HFFc6 (cell line): ENCODE measurements at places on chromosomes 1 and 21.

- DNase-seq = no peak
Measured at GRCh38 chr21:23543333-23543732, 2063.9 kb downstream of the MRPL39 start.

GRCh38 chr1:85453640-85454194 is 11.2 kb downstream of the DDAH1 start:
- no peak for DNase-seq

DNA sequence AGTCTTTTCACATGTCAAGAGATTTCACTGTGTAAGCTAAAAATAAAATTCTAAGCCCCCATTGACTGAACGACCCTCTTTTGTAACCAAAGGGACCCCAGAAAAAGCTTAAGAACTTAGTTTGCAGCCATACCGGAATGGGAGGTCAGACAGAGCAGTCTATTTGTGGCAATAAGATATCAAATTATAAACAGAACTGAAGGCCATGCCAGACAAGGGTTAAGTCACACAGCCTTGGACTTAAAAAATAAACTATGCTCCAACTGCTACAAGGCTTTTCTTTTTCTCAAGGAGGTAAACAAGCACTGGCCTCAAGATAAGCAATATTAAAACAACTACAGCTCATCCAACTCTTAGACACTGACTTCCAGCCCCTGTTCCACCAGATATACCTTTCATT is 256.9 kb downstream of the BACH1 start:
- DNase-seq = no peak

DNA sequence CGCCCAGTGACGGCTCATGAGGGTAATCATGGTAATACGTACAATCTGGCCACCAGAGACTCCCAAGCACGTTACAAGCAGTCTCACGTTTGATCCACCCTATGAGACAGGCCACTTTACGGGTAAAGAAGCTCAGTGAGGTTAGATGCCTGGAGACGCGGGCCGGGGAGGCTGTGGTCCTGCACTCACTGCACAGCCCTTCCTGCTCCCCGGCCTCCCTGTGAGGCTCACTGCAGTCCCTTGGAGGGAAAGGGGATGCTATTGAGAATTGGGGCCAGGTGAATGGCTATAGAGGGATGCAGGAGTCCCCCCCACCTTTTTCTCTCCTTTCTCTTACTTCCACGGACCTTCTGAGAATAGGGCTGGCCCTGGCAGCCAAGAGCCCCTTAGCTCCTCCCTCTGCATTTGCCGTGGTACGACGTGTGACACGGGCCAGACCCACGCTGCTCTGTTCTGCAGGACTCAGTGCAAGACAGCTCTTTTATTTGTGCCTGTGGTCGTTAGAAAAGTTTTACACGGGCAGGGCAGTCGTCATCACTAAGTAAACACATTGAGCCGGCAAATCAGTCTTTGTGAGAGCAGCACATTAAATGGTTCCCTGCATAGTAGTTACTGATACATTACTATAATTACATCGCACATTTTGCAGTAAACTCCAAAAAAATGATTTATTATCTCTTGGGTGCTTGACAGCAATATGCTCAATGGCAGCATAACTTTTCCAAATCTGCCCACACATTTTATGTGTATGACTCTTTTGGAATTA is 18.8 kb downstream of the KIF26B start:
- DNase-seq = no peak

- DNase-seq = no peak
Measured at GRCh38 chr1:155657463-155657862, 31.1 kb downstream of the YY1AP1 start.

DNA sequence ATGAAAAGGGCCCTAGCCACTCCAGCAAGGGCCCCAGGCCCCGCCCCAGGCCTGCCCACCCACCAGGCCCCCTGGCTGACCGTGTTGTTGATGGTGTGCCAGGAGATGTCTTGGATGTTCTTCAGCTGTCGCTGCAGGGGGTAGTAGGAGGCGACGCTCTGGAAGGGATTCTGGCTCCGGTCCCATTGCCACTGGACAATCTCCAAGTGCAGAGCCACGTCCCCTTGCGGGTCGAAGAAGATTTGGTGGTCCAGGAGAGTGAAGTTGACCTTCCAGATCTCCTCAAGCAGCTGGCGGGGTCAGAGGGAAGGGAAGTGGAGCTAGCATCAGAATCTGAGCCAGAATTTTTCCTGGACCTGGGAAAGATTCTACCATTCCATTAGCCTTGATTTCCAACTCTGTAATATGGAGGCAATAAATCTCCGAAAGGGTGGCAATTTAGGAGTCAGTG is 10.2 kb downstream of the TAS1R2 start:
- no peak for DNase-seq

DNA sequence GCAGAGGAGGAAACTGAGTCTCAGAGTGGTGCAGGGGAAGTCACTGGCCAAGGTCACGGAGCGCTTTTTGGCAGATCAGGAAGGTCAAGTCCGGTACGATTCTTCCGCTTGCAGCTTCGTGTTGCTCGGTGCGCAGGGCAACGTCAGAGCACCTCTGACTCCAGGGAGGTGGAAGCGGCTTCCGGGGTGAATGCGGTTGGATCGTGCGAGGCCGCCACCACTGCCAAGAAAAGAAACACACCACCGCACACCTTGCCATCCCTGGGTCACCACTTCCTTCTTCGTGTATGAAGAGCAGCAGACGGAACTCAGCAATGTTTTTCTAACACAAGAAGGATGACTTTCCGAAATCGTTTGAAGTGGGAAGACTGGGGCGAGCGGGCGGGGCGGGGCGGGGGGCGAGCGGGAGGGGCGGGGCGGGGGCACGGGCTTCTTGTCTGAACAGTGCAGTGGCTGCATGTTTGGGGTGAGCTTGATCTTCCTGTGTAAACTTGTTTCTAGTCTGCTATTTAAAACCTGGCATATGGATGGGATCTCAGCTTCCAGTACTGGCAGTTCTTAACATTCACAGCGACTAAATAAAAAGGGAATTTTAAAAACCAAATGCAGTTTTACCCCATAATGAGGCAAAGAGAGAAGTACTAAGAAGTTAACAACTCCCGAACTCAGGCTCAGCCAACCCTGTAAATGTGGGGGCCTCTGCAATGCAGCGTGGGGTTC is 300.0 kb downstream of the RRAGC start:
- no peak for DNase-seq

- no peak for DNase-seq
Measured at GRCh38 chr1:165344736-165345135, 11.8 kb downstream of the LMX1A start.

DNA sequence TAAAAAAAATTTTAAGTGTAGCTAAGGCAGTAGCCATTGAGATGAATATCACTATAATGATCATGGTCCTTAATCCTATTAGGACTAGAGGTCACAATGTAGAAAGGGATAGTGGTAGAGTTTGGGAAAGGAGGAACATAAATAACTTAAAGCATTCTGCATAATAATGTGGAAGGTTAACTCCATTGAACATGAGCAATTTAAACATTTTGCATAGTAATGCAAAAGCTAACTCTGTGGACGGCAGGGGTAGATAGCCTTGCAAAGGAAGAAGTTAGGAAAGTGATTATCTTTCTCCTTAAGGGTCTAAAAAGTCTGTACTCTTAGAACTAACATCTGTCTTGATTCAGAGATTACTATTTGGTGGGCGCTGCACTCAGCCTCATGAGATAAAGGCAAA is 39.0 kb upstream of the DENND1B start:
- no peak for DNase-seq

DNA sequence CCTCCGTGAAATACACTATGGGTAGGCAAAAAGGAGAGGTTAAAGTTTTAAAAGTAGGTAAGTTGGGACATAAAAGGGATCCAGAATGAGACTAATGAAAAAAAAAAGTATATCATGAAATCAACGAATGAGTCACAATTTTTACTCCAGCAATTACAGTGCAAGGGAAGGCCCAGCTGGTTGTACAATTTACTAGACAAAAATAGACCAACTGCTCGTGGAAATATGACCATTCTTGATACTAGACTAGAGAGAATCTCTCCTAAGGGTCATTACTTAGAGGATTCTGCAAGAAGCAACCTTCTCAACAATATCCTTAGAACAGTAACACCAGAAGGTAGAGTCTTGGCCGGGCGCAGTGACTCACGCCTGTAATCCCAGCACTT is 55.1 kb upstream of the EFHD2 start:
- peak; percentile 66 for DNase-seq

- no peak for DNase-seq
Measured at GRCh38 chr1:100322436-100323211, 29.7 kb upstream of the CDC14A start.

DNA sequence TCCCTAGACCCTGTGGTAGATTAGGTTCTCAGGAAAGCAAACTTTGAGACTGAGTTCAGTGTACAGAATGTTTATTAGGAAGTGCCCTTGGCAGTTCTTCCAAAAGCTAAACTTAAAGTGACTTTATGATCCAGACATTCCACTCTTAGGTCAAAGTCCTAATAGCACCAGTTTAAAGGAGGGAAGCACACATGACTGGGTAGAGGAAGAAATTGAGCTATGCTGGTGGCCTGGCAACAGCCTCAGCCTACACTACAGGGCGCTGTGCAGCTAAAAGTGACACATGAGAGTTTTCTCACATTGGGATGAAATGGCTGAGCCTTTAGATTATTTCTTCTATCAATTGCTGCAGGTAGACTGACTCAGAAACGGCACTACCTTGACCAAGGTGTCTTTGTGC is 280.4 kb downstream of the BRINP2 start:
- no peak for DNase-seq

- no peak for DNase-seq
Measured at GRCh38 chr1:42114229-42114628, 39.0 kb upstream of the GUCA2B start.

DNA sequence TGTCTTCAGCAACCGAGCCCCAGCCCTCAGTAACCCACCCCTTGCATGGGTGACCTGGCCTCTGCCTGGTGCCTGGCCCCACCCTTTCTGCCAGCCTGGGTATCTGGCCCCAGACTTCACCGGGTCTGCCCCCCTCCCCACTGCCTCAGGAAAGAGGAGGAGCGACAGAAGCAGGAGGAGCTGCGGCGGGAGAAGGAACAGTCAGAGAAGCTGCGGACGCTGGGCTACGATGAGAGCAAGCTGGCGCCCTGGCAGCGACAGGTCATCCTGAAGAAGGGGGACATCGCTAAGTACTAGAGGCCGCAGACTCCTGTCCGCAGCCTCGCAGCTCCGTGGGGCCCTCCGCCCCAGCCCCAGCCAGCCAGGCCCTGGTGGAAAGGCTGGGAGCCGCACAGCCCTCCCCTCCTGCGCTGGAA is 6.1 kb downstream of the TNFRSF25 start:
- DNase-seq = no peak

DNA sequence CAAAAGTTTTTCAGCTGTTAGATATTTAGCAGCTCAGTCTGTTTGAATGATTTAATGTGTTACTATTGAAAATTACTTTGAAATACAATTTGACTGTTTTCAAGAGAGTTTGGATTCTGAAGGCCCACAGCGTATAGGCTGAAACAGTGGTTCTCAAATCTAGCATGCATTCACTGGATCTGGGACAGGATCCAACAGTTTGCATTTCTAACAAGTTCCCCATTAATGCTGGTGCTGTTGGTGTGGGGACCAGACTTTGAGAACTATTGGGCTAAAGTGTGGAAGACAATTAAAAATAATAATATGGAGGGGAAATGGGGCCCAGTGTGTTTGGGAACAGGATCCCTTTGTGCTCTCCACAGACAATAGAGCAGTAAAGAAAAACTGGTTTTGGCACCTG is 31.9 kb downstream of the ITSN1 start:
- no peak for DNase-seq

DNA sequence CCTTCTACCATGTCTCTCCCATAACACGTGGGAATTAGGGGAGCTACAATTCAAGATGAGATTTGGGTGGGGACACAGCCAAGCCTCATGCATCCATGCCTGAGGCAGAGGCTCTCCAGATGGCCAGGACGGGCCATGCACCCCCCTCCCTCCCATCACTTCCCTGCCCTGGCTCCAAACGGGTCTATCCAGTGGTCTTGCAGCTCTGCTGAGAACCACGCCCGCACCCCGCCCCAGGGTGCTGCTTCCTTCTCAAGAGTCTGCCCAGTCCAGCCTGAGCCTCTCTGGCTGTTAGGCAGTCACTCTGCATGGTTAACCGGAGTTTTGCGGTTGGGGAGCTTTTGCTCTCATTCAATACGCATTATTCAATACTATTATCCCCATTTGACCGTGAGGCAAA is 131.5 kb upstream of the TMEM51 start:
- no peak for DNase-seq

DNA sequence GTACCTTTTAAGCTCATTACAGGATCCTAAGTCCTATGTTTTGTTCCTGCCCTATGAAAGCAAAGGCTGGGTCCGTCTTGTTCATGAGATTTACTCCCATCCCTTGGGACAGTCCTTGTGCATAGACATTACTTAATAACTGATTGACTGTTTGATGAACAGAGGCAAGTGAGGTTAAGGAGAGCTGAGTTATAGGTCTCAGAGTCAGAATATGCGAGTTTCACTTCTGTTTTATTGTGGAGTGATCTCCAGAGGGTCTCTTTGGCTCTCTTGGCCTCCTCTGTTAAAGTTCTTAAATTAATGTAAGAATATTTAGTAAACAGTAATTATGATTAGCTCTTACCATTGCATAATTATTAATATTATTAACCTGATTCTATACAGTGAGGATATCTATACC is 52.6 kb downstream of the BRINP2 start:
- DNase-seq = no peak

DNA sequence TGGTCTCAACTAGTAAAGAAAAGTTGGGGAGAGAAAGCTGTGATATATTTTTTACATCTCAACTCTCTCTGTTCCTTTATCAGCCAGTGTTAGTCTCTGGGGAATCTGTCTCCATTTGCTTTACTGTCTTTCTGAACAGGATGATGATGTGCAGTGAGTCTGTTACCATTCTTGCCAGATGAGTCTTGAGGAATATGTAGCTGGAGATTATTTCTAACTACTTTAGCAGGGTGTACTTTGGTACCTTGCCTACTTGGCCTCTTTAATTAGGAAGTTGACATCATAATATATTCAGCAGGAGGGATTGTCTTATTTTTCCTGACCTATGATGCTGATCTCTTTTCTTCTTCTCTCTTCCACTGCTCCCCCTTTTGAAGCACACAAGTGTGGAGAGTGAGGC is 15.7 kb upstream of the HAX1 start:
- no peak for DNase-seq

DNA sequence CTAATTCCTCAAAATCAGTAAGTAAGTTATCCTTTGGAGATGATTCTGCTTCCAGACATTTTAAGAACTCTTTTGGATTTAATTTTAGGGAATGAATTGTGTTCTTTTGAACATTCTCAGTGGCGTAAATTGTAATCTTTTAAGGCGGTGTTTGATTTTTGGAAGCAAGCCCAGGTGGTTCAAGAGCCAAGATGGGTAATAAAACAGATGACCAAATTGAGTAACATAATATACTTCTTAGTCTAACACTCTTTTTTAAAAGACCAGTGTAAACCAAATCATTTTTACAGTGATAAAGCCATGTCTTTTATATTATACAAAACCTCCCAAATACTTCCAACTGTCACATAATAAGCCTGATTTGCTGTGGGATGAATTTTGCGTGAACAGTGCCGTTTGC is 133.8 kb downstream of the LRRC40 start:
- peak; percentile 36 for DNase-seq

DNA sequence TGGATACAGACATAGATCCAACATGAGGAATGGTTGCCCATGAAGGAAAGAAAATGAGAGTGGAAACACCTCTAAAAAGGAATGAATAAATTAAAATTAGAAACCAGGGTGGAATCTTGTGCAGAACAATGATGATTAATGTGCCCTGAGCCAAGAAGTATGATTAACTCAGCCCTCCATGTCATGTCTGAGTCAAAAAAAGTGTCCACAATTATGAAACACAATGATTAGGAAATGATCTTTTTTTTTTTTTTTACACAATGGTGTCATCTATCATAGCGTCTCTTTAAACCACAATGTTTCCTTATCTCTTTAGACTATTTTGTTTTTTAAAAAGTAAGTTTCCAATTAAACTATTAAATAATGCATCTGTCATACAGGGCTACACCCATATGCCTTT is 78.9 kb upstream of the RAB4A start:
- DNase-seq = peak; percentile 14

GRCh38 chr1:98557895-98558294 is 103.6 kb upstream of the SNX7 start:
- DNase-seq = no peak
